ENCODE measurements at places on chromosomes 12 and 14.

DNA sequence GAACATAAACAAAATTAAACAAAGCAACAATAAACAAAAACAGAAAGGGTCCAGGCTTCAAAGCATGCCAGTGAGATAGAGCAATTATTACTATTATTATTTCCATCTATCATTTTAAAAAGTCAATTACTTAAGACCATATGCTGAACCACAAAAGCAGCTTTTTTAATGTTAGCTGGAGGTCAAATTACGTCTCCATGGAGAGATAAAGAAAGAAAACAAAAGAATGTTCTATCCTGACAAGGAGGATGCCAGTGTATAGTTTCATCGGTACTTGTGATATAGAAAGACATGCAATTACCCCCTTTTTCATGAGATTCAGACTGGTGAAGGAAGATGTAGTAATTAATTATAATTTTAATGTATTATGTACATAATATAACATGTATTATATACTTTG, 81.6 kb upstream of the DCN start:
- DNase-seq, result no peak

GRCh38 chr12:127078577-127079350, 1188.2 kb upstream of the TMEM132C start:
- no peak for DNase-seq

- DNase-seq, result no peak
These were observed 19.6 kb downstream of the NINJ2 start for GRCh38 chr12:643475-644302.

- no peak for DNase-seq
These were observed 12.7 kb upstream of the CCDC177 start for GRCh38 chr14:69587389-69587788.

DNA sequence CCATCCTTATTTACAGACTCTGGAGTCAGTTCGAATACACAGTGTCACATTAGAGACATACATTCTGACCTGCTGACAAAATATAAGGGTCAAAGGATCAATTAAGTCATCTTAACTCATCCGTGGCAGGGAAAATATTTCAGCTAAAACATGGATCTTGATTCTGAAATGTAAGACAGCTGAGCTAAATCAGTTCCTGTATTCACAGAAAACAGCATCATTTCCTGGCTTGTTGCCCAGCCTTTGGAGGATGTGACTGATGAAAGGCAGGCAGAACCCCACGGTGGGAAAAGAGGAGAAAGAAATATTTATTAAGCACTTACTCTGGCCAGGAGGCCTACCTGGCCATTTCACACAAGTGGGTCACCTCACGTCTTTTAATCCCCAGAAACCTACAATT, 101.9 kb downstream of the GAS2L3 start:
- DNase-seq, result no peak

GRCh38 chr12:104232609-104233280, 17.2 kb downstream of the TXNRD1 start:
- DNase-seq, result no peak

GRCh38 chr12:75047885-75048525, 161.6 kb downstream of the KCNC2 start:
- DNase-seq, result no peak

- no peak for DNase-seq
These were observed 266.3 kb downstream of the GLT1D1 start for GRCh38 chr12:129119537-129119936.

- DNase-seq, result no peak
These were observed at the start of gene ASCL4 for GRCh38 chr12:107774349-107775029. ASCL4 (plus strand) TSS chr12:107774704; CDS start chr12:107775219, 515 bp downstream.

GRCh38 chr14:59435987-59436386, 29.2 kb downstream of the GPR135 start:
- no peak for DNase-seq

- DNase-seq, result no peak
These were observed 15.0 kb upstream of the CIPC start for GRCh38 chr14:77083082-77083481.

- peak; percentile 22 for DNase-seq
These were observed 524 bp downstream of the KMT5A start for GRCh38 chr12:123384318-123384993.

DNA sequence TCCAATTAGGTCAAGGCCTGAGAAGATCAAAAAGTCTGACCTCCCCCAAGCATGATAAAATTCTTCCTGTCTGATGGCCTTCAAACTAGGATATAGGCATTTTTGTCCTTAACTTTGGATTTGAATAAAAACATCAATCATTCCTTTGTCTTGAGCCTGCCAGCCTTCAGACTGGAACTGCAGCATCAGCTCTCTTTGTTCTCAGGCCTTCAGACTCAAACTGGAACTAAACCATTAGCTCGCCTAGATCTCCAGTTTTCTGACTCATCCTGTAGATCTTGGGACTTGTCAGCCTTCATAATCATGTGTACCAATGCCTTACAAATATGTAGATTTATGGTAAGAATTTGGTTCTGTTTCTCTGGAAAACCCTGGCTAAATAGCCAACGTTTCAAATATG, 721.7 kb downstream of the GALC start:
- DNase-seq, result no peak

DNA sequence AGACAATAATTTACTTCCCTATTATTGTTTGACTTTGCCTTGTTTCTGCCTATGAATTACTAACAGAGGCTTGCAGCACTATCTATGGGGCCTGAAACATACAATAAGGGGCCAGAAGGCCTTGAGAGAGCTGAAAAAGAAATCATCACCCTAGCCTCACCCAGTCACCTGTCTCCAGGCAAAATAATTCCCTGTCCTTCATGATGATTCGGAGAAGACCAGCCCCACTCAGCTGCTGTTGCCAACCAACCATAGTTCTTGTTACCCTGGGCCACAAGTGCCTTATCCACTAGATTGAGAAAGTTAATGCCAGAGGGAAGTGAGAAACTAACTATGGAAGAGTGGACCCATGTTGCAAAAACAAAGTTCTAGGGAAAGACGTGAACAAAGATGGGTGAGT, 97.1 kb downstream of the ARF6 start:
- DNase-seq, result no peak

DNA sequence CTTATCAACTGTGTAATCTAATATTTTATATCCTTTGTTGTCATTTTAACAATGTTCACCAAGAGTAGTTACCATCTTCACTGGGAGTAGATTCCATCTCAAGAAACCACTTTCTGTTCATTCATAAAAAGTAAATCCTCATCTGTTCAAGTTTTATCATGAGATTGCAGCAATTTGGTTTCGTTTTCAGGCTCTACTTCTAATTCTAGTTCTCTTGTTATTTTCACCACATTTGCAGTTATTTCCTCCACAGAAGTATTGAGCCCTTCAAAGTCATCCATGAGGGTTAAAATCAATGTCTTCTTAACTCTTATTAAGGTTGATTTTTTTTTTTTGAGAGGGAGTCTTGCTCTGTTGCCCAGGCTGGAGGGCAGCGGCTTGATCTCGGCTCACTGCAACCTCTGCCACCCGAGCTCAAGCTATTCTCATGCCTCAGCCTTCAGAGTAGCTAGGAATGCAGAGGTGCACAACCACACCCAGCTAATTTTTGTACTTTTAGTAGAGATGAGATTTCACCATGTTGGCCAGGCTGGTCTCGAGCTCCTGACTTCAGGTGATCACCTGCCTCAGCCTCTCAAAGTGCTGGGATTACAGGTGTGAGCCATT, 276.6 kb downstream of the ACSS3 start:
- DNase-seq, result no peak

DNA sequence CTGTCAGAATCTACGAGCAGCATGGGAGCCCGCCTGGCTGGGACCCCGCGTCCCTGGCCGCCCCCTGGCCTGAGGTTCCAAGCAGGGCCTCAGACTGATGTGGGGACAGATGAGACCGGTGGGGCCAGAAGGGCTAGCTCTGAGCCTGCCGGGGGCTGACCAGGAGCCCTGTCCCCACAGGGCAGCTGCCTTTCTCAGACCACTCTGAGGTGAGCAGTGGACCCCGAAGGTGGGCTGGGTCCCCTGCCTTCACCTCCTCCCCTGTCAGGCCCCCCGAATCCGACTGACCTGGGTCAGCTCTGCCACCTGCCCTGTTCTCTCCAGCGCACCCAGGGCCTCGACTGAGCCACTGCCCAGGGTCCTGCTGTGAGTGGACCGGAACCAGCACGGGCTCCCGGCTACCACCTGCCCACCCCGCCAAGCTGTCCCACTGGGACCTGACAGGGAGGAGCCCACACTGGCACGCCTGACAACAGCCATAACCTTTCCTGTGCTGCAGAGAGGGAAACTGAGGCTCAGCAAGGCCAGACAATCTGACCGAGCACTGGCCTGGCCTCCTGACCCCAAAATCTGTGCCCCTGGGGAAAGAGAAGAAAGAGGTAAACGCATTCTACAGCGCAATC, 29.7 kb upstream of the TMEM179 start:
- DNase-seq, result no peak

DNA sequence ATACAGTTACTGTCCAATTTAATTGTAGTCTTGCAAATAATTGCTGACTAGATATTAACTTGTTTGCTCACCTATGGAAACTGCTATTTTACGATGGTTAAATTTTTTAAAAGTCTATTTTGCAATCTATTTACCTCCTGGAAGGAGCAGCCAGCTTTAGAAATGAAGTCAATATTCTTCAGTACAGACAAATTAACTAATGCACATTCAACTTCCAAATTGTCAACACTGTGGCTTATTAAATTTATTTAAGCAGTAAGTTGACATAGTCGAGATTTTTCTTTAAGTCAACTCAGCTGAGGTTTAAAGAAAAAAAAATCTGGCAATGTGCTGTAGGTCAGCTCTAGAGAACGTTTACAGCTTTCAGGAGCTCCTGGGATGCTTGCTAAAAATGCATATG, 221.2 kb downstream of the SSPN start:
- no peak for DNase-seq

DNA sequence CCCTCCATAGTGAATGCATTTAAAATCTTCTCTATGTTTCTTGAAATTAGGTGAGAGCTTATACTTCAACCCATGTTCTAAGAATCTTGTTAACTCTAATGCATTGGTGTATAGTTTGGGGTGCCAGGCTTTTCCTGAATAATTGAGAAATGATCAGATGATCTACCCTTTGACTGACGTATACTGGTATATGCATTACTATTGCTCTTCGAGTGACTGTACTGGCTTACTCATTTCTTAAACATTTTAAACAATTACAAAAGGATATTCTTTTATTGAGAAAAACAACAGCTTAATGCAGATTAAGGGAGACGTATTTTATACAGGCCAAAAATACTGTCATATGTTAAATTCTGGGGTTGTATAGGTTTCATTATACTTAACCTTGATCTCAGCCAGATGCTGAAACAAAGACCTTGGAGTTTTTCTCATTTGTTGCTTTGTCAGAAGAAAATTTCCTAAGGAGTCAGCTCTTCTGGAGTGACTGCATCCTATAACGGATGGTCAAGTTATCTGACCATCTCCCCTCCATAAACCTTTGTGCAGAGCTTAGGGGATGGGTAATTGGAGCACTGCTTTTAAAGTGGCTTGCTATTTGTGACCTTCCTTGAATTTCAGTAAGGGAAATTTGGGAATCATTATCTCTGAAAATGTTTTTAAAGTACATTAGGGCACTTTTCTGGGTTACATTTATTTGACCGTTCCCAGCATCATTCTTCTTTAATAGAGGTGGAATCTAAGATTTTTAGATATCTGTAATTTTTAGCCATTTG, 507.6 kb downstream of the PCNX1 start:
- no peak for DNase-seq

GRCh38 chr12:93712200-93712599, 35.0 kb downstream of the CRADD start:
- no peak for DNase-seq

GRCh38 chr12:29023436-29024076, 125.5 kb upstream of the FAR2 start:
- DNase-seq, result no peak

DNA sequence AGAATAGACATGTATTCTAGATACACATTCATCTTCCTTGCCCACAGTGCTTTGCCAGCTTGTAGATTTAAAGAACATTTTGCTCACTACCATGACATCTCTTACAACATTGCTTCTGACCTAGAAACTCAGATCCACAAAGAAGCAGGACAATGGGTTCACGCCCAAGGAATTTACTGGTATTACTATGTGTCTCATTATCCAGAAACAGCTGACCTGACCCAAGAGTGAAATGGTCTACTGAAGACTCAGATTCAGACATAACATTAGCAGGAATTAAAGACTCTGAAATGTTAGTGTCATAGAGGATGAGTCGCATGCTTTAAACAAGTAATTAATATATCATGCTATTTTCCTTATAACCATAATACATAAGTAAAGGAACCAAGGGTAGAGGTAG, 731.4 kb downstream of the GALC start:
- DNase-seq, result no peak

DNA sequence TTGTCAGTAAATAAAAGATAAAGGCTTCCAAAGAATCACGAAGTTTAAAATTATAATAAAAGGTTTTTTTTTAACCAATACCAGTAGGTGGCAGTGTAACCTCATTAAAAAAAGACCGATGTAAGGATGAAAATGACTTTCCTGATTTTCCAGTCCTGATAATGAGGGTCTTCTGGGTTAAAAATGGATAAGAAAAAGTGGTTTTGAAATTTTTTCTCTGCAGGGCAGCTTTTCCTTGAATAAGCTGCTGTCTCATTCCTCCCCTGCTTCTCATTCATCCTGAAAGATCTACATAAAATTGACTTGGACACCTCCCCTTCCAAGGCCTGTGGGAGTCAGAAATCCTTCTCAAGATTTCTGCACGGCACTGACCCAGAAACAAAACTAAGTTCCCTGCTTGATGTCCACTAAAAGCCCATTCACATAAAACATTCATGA, 58.9 kb upstream of the FBXO33 start:
- DNase-seq, result no peak

- DNase-seq, result peak; percentile 60
These were observed 2.0 kb downstream of the SP1 start for GRCh38 chr12:53381731-53382630.

DNA sequence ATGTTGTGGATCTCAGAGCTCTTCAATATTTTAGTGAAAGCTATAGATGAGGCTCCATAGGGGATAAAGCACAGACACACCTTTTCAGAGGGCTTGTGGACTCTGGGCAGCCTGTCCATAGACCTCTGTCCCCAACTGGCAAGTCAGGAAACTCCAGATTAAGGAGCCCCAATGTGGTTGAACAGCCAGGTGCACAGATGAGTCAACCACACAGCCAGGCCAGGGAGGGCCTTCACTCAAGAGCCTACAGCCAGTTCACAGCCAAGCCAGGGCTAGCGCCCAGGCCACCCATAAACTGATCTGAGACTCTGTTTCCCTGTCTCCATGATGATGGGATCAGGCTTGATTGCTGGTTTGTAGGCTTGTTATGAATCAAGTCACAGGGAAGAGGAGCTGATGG, 1.0 kb upstream of the BDKRB2 start:
- DNase-seq, result no peak

GRCh38 chr12:1706632-1706980, 15.7 kb downstream of the ADIPOR2 start:
- DNase-seq, result no peak

GRCh38 chr14:67778792-67779191, 37.6 kb downstream of the ZFYVE26 start:
- no peak for DNase-seq

GRCh38 chr14:105484997-105485393, 1.7 kb upstream of the CRIP1 start:
- no peak for DNase-seq

GRCh38 chr14:74462993-74463392, 30.1 kb downstream of the NPC2 start:
- DNase-seq, result no peak

All from WTC11 (cell line).